ENCODE measurements at places on chromosomes 5 and 9. TPM values are rescaled to one million over a fixed set of nuclear protein-coding genes. Genes with fewer than 3 reads are reported as not detected.

DNA sequence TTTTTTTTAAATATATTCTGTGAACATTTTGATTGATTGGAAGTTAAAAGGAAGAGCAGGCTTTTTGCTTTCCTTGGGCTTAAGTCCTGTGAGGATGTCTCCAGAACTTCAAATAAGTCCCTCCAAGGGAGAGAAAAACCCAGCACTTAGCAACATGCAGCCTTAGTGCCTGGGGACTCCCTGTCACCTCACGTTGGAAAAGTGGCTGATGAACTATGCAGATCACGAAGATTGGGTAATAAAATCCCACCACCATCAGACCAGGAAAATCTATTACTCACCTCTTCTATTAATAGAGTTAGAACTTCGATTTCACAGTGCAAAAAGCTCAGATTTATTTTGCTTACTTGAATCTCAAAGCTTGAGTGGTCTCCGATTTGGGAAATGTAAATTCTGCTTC, 507.0 kb downstream of the MAT2B start:
- no peaks in the 10 kb centered on the region for H3K36me3 ChIP-seq
- H3K27ac ChIP-seq, result no peak overlapping the region
- H3K27me3 ChIP-seq, result no peaks in the 10 kb centered on the region

Gene PCDHGA10
- total RNA-seq, result 12.4 TPM

GRCh38 chr9:73541923-73542322, 390.3 kb downstream of the ANXA1 start:
- no peaks in the 10 kb centered on the region for H3K27me3 ChIP-seq
- no peaks in the 10 kb centered on the region for H3K36me3 ChIP-seq
- H3K4me1 ChIP-seq, result no peaks in the 10 kb centered on the region
- DNase-seq, result no peak

- DNase-seq, result no peak
- H3K4me1 ChIP-seq, result no peaks in the 10 kb centered on the region
- H3K36me3 ChIP-seq, result no peaks in the 10 kb centered on the region
- no peak overlapping the region for H3K27ac ChIP-seq
- no peak overlapping the region for H3K4me3 ChIP-seq
Measured at GRCh38 chr5:121497176-121497575, 354.5 kb upstream of the FTMT start.

DNA sequence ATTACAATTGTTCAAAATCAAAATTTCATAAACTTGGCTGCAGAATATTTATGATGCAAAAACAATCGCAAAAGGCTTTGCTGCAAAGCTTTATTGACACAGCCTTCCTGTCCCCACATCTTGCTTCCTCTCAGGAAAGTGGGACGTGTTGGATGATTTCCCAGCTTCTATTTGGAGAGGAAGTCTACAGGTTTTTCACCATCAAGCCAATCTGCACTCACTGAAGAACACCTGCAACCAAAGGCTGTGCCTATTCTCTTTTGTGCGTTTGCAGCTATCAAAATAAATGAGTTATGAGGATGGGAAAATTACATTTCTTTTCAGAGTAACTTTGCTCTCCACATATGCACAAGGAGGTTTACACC, 214.4 kb downstream of the PLK2 start:
- H3K27me3 ChIP-seq, result no peaks in the 10 kb centered on the region
- no peaks in the 10 kb centered on the region for H3K4me1 ChIP-seq
- no peak overlapping the region for H3K4me3 ChIP-seq
- no peaks in the 10 kb centered on the region for H3K36me3 ChIP-seq

Gene IL3
- not detected for total RNA-seq

GRCh38 chr5:111495159-111495558, 17.2 kb downstream of the STARD4 start:
- no peaks in the 10 kb centered on the region for H3K27me3 ChIP-seq
- no peak for DNase-seq
- peaks cover 3% of the 10 kb centered on the region for H3K36me3 ChIP-seq
- H3K27ac ChIP-seq, result no peak overlapping the region
- no peaks in the 10 kb centered on the region for H3K4me1 ChIP-seq

DNA sequence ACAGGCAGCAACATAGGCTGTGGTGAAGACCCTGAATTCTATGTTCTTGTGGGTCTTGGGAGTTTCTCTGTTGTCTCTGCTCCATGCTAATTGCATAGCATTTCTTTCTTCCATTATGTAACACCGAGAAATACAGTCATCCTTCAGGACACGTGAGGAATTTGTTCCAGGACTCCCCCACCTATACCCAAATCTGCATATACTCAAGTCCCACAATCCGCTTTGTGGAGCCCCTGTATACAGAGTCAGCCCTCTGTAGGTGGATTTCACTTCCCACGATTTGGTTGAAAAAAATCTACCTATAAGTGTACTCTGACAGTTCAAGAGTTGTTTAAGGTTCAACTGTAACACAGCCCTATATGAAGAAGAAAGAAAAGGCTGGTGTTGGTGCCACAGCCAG, 22.1 kb downstream of the ANKRD33B start:
- no peak for DNase-seq
- H3K27me3 ChIP-seq, result no peaks in the 10 kb centered on the region
- no peaks in the 10 kb centered on the region for H3K4me1 ChIP-seq
- H3K4me3 ChIP-seq, result no peak overlapping the region
- H3K36me3 ChIP-seq, result no peaks in the 10 kb centered on the region
- H3K27ac ChIP-seq, result no peak overlapping the region

DNA sequence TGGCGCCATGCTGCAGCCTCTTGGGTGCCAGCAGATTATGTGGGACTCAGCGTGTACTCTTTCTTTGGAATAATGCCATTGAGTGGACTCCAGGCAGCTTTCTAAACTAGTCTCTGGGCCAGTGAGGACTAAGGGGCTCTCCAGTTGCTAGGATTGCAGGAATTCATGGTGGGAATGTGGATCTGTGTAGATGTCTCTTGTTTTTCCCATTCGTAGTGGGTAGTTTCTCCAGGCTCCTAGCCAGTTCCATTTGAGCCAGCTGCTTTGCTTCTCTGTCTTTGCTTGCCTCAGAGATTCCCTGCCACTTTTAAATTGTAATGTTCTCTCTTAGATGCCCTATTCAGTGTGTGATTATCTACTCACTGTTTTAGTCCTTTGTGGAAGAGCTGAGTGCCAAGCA, 42.6 kb downstream of the SLF1 start:
- no peaks in the 10 kb centered on the region for H3K27me3 ChIP-seq
- no peak overlapping the region for H3K4me3 ChIP-seq
- DNase-seq, result peak; percentile 35
- H3K4me1 ChIP-seq, result peaks cover 7% of the 10 kb centered on the region

GRCh38 chr9:95268681-95269080, 48.8 kb downstream of the FANCC start:
- no peaks in the 10 kb centered on the region for H3K4me1 ChIP-seq
- DNase-seq, result peak; percentile 79
- H3K4me3 ChIP-seq, result no peak overlapping the region
- no peaks in the 10 kb centered on the region for H3K36me3 ChIP-seq
- H3K27me3 ChIP-seq, result no peaks in the 10 kb centered on the region
- H3K27ac ChIP-seq, result no peak overlapping the region

- H3K4me1 ChIP-seq, result no peaks in the 10 kb centered on the region
- H3K4me3 ChIP-seq, result peak overlapping the region; percentile 33
- H3K36me3 ChIP-seq, result no peaks in the 10 kb centered on the region
- H3K27ac ChIP-seq, result peak overlapping the region; percentile 78
Measured at GRCh38 chr5:90642706-90643229, 84.2 kb downstream of the ADGRV1 start.

- peaks cover 3% of the 10 kb centered on the region for H3K4me1 ChIP-seq
- H3K4me3 ChIP-seq, result no peak overlapping the region
- H3K27ac ChIP-seq, result no peak overlapping the region
- H3K36me3 ChIP-seq, result no peaks in the 10 kb centered on the region
- peak; percentile 68 for DNase-seq
- H3K27me3 ChIP-seq, result no peaks in the 10 kb centered on the region
Measured at GRCh38 chr5:110376281-110376951, 350.1 kb downstream of the TMEM232 start.

Gene HK3
- 4.9 TPM for total RNA-seq

Gene NME5
- 17.0 TPM for total RNA-seq

GRCh38 chr5:176743136-176743861, 67.1 kb upstream of the UNC5A start:
- peaks cover 27% of the 10 kb centered on the region for H3K27me3 ChIP-seq
- peaks cover 47% of the 10 kb centered on the region for H3K4me1 ChIP-seq
- no peak for DNase-seq
- no peak overlapping the region for H3K27ac ChIP-seq
- no peak overlapping the region for H3K4me3 ChIP-seq

DNA sequence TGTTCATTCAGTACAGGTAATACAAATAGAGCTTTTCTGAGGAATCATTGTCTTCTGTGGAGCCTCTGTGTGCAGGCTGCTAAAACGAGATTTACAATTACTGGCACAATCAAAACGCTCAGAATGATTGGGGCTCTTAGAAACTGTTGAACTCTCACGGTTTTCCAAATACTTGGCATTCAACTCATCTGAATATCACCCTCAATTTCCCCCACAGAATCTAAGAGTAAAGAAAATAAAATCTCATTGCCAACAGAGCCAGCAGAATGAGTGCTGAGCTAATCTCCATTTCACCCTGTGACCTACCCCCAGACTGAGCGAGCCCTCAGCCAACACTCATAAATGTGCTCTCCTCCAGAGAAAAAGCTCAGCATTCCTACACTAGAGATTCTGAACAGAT, 35.3 kb upstream of the TMED7 start:
- peak overlapping the region; percentile 75 for H3K27ac ChIP-seq
- peak overlapping the region; percentile 4 for H3K4me3 ChIP-seq
- no peaks in the 10 kb centered on the region for H3K27me3 ChIP-seq
- no peaks in the 10 kb centered on the region for H3K4me1 ChIP-seq

DNA sequence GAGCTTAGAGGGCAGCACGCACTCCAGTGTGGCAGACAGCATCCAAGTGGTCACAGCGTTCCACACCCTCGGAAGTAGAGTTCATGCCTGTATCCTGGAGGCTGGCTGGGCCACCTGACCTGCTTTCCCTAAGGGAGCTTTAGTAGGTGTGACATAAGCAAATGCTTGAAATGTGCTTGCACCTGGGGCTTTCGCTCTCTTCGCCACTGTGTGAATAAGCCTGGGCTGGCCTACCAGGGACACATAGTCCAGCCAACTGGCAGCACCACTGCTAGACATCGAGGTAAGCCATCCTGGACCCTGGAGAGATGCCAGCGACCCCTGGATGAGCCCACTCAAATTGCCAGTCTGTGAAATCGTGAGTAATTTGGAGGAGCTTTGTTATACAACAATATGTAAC, 24.9 kb upstream of the IRX4 start:
- no peaks in the 10 kb centered on the region for H3K36me3 ChIP-seq
- DNase-seq, result no peak
- no peaks in the 10 kb centered on the region for H3K4me1 ChIP-seq

Gene CTSV
- total RNA-seq, result 3.5 TPM

DNA sequence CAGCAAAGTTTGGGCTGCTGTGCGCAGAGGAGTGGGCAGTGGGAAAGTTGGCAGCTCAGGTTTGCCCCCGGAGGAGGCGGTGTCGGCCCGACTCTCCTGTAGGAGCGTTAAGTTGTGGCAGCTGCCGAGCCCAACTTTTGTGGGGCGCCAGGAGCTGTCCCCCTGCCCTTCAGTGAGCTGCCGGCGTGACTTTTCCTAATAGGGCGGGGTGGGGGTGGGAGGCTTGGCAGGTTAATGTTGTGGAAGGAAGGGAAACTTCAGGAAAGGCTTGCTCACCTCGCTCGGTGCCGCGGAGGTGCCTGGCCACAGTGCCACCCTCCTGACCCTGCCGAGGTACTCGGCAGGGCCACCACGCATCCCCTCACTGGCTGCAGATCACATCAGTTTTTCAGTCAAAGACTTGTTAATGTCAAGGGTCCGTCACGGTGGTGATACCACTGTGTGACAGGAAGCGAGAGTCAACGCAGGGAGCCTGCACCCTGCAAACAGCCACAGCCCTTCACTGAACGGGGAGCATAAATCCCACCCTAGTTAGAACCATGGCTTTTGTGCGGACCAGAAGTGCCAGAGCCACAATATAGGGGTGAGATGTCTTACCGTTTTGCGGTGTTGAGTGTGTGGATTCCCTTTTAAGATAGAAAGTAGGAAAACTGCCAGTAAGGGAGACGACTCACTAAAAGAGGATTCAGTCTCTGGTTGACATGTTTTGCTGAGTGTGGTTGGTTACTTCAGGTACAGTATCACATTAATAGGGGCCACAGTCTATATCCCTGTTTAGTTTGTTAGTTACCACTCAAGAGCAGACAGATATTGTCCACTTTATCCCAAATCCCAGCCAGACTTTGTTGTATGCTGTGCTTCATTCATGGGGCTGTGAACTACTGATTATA, 796 bp downstream of the LNPEP start:
- H3K4me1 ChIP-seq, result no peaks in the 10 kb centered on the region
- H3K4me3 ChIP-seq, result peak overlapping the region; percentile 92
- peak; percentile 45 for DNase-seq
- no peaks in the 10 kb centered on the region for H3K27me3 ChIP-seq

Gene IL31RA
- 0.17 TPM for total RNA-seq

Gene GABRA6
- 0.06 TPM for total RNA-seq

Gene RXFP3
- total RNA-seq, result 0.28 TPM

Gene SLC28A3
- total RNA-seq, result 3.6 TPM

- DNase-seq, result no peak
- H3K36me3 ChIP-seq, result peaks cover 7% of the 10 kb centered on the region
- no peak overlapping the region for H3K4me3 ChIP-seq
- no peak overlapping the region for H3K27ac ChIP-seq
Measured at GRCh38 chr5:127446626-127447025, 70.8 kb upstream of the PRRC1 start.

Gene FOXD4
- 0.66 TPM for total RNA-seq

DNA sequence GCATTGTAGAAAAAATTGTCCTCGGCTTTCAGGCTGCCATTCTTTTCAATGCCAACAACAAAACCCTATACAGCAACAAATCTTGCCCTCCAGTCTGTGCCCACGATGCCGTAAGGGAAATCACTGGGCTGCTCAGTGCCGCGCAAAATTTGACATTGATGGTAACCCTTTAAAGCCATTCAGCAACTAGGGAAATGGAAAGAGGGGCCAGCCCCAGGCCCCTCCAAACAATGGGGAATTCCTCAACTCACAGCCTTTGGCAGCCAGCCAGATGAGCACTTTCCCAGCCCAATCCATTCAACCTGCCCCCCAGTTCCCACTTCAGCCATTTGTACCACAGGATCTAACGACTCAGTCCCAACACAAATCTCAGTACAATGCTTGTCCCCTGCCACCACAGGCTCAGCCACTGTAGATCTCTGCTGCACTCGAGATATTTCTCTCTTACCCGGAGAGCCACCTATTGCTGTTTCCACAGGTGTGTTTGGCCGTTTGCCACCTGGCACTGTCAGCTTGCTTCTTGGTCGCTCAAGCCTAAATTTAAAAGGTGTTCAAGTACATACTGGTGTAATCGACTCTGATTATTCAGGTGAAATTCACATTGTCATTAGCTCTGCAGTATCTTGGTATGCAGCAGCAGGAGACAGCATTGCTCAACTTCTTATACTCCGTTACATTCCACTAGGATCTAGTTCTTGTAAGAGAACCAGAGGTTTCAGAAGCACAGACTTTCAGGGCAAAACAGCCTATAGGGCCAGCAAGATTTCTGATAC, 103.3 kb downstream of the SYK start:
- peaks cover 7% of the 10 kb centered on the region for H3K4me1 ChIP-seq
- H3K27me3 ChIP-seq, result no peaks in the 10 kb centered on the region
- H3K27ac ChIP-seq, result no peak overlapping the region
- no peak for DNase-seq
- H3K36me3 ChIP-seq, result no peaks in the 10 kb centered on the region

DNA sequence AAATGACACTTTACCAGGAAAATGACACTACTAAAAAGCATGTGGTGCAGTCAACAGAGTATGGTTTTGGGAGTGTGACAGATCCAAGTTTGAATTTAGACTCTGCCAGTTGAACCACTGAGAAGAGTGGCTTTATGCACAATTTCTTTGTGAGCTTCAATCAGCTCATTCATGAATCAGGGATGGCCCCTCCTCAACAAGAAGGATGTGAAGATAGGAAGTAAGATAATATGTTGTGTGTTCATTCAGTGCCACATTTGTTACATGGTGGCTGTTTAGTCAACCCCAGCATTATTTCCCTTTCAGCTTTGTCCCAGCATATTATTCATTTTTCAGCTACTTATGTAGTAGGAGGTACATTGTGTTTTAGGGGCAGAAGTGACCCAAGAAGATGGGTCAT, 140.1 kb downstream of the TLE4 start:
- no peak for DNase-seq
- H3K27ac ChIP-seq, result no peak overlapping the region
- peaks cover 18% of the 10 kb centered on the region for H3K36me3 ChIP-seq
